ENCODE measurements at places on chromosomes 16 and 17. TPM values are rescaled to one million over a fixed set of nuclear protein-coding genes. Genes with fewer than 3 reads are reported as not detected.

DNA sequence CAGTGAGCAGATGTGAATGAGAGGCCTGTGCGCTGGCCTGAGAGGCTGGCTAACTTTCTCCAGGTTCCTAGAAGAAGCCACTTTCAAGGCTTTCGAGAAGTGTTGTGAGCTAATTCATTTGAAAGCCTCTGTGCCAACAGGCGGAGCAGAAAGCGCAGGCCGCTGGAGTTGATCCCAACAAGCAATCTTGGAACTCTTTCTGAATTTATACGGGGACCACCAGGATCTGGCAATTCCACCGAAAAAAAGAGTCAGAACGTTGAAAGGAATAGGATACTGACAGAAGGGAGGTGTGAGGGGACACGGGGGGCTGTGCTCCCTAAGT is 71.3 kb upstream of the METRNL start:
- peaks cover 7% of the 10 kb centered on the region for H3K36me3 ChIP-seq
- no peak overlapping the region for H3K4me3 ChIP-seq
- H3K4me1 ChIP-seq, result no peaks in the 10 kb centered on the region
- no peak overlapping the region for H3K27ac ChIP-seq

DNA sequence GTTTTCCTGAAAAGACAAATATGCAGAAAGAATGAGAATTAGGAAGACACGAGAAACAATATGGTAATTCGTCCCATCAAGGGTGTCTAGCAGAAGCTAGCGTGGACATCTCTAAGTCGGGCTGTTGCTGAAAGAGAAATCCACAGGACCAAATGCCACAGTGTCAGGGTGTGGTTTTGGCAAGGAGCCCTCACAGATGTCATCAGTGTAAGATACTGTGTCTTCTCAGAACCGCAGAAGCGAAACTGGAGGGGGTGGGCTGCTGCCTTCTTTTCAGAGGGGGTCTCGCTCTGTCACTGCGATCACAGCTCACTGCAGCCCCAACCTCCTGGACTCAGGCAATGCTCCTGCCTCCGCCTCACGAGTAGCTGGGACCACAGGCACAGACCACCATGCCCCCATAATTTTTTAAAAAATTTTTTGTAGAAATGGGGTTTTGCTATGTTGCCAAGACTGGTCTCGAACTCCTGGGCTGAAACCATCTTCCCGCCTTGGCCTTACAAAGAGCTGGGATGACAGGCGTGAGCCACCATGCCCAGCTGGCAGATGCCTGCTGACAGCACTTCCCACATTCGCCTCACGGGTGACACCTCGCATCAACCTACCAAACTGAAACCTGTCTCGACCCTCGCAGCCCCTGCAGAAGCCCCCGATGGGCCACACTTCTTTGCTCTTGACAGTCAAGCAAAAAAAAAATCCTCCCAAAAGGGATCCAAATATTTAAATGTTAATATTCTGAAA is 26.2 kb downstream of the TRAP1 start:
- peaks cover 10% of the 10 kb centered on the region for H3K4me1 ChIP-seq
- peaks cover 15% of the 10 kb centered on the region for H3K36me3 ChIP-seq
- no peaks in the 10 kb centered on the region for H3K27me3 ChIP-seq

Gene ZACN
- total RNA-seq, result not detected

Gene EDC4
- 128 TPM for total RNA-seq

DNA sequence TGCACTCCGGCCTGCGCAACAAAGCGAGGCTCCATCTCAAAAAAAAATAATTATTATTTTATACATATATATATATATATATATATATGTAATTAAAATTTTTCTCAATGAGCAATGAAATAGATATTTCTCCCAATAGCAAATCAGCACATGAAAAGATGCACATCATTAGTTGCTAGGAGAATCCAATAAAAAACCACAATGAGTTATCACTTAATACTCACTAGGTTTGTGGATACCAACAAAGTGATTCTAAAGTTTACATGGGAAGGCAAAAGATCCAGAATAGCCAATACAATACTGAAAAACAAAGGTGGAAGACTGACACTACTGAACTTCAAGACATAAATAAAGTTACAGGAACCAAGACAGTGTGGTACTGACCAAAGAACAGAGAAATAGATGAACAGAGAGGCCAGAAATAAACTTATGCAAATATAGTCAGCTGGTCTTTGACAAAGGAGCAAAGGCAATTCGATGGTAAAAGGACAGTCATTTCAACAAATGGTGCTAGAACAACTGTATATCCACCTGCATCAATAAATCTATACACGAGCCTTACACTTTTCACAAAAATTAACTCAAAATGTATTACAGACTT is 13.6 kb downstream of the SMG6 start:
- no peaks in the 10 kb centered on the region for H3K27me3 ChIP-seq
- H3K36me3 ChIP-seq, result peaks cover 57% of the 10 kb centered on the region
- DNase-seq, result no peak

Gene TNFAIP1
- total RNA-seq, result 21.0 TPM

- no peaks in the 10 kb centered on the region for H3K27me3 ChIP-seq
- no peaks in the 10 kb centered on the region for H3K4me1 ChIP-seq
- DNase-seq, result no peak
- H3K27ac ChIP-seq, result no peak overlapping the region
- H3K36me3 ChIP-seq, result no peaks in the 10 kb centered on the region
These were observed 1028.1 kb upstream of the EEF2KMT start for GRCh38 chr16:6125483-6126259.

DNA sequence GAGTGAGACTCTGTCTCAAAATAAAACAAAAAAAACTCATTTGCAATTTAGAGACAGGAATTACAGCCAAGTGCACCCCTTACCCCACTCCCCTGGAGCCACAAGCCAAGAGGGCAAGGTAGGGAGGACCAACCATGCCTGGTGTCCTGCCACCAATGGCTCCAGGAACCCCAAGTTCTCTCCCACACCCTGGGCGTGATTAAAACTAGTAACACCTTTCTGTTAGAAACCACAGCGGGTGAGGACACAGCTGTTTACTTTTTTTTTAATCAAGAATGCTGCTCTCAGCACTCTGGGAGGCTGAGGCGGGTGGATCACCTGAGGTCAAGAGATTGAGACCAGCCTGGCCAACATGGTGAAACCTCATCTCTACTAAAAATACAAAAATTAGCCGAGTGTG is 38.1 kb downstream of the ANKRD11 start:
- no peak overlapping the region for H3K4me3 ChIP-seq
- peaks cover 79% of the 10 kb centered on the region for H3K4me1 ChIP-seq
- no peak for DNase-seq
- peaks cover 7% of the 10 kb centered on the region for H3K36me3 ChIP-seq

GRCh38 chr16:68893710-68894705 is 50.7 kb downstream of the TANGO6 start:
- no peak overlapping the region for H3K4me3 ChIP-seq
- no peaks in the 10 kb centered on the region for H3K27me3 ChIP-seq
- H3K36me3 ChIP-seq, result no peaks in the 10 kb centered on the region

DNA sequence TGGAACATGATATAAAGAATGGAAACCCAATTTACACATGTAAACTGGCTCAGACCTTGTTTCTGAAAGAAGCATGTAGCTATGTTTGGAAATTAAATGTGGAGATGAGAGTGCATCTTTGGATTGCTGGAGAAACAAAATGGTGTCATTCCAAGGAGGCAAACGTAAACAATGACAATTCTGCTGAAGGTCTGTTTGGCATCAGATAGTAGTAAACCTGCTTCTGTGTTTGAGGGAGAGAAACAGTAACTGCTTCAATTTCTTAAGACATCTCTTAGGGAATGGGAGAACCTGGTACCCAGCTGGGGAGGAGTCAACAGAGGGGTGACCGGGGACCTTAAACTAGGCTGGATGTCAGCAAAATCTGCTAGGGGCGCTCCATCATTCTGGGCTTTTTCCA is 23.5 kb downstream of the GPRC5B start:
- no peak overlapping the region for H3K4me3 ChIP-seq
- H3K27ac ChIP-seq, result no peak overlapping the region
- no peaks in the 10 kb centered on the region for H3K36me3 ChIP-seq
- no peaks in the 10 kb centered on the region for H3K27me3 ChIP-seq
- no peaks in the 10 kb centered on the region for H3K4me1 ChIP-seq

GRCh38 chr16:31149332-31149731 is 534 bp downstream of the PRSS36 start:
- H3K36me3 ChIP-seq, result no peaks in the 10 kb centered on the region
- peak overlapping the region; percentile 22 for H3K27ac ChIP-seq

DNA sequence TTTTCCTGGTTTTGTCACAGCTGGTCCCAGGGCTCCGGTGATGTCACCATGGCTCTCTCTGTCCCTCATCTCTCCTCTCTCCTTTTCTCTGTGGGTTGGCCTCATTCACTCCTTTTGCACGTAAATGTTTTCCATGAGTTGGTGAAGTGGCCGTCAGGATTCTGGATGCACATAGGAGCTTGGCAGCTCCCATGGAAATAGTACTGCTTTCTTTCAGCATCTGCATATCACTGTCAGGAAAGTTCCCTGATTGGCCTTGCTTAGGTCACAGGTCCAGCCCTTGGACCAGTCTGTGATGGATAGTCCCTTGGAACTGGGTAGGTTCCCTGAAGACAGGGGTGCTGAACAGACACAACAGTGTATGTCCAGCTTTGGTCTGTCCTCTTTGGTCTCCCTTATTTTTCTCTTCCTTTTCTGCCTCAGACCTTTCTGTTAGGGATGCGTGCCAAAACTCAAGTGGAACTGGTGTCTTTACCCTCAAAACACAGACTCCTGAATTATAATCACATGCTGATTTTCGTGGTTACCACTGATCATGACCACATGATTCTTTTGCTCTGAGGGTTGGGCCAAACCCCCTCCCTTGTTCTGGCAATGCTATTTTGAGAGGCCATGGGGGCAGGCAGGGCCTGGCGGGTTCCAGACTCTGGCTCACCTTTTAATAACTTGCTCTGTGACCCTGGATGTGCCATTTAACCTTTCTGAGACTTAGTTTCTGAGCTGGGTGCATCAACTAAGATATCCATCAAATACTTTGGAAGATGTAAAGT is 99.0 kb downstream of the MSI2 start:
- H3K27me3 ChIP-seq, result no peaks in the 10 kb centered on the region
- H3K36me3 ChIP-seq, result peaks cover 19% of the 10 kb centered on the region

DNA sequence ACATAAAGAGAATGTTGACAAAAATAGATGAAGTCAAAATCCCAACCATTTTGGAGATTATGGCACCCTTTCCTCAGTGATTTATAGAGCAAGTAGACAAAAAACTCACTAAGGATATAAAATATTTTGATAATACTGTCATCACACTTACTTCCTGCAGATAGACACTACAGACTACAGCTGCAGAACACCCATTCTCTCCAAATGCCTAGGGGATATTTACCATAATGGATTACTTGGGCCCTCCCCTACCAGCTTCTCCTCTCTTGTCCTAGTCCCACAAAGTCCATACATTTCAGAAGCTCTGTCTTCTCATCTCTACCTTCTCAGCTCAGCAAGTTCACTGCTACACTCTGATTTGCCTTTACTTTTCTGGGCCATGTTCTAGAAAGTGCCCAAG is 37.2 kb upstream of the CCNF start:
- no peaks in the 10 kb centered on the region for H3K36me3 ChIP-seq
- H3K27me3 ChIP-seq, result peaks cover 14% of the 10 kb centered on the region
- no peak overlapping the region for H3K27ac ChIP-seq
- no peak overlapping the region for H3K4me3 ChIP-seq
- H3K4me1 ChIP-seq, result no peaks in the 10 kb centered on the region

Gene SP6
- not detected for total RNA-seq

GRCh38 chr17:44673893-44674292 is 15.7 kb downstream of the CCDC43 start:
- H3K27ac ChIP-seq, result no peak overlapping the region
- H3K36me3 ChIP-seq, result peaks cover 6% of the 10 kb centered on the region

Gene LLGL1
- total RNA-seq, result 24.7 TPM

DNA sequence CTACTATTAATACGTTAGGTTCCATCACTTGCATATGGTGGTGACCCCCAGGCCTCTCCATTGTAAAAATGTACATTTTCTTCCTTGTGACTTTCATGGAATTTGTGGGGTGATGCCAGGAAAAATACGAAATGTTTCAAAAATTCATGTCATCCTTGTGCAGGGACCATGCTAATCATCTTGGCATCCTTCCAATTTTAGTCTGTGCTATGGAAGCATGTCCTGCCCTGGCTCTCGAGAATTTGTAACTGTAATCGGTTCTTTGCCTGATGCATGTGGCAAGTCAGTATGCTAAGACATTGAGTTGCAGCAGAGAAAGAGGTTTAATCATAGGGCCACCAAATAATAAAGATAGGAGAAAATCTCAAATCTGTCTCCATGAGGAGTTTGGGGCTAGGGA is 14.3 kb upstream of the GINS3 start:
- no peak overlapping the region for H3K27ac ChIP-seq
- DNase-seq, result no peak
- H3K27me3 ChIP-seq, result peaks cover 23% of the 10 kb centered on the region

GRCh38 chr16:89956505-89957215 is 8.1 kb downstream of the DEF8 start:
- H3K27ac ChIP-seq, result no peak overlapping the region
- no peak for DNase-seq
- peaks cover 7% of the 10 kb centered on the region for H3K36me3 ChIP-seq
- no peaks in the 10 kb centered on the region for H3K4me1 ChIP-seq
- no peak overlapping the region for H3K4me3 ChIP-seq

DNA sequence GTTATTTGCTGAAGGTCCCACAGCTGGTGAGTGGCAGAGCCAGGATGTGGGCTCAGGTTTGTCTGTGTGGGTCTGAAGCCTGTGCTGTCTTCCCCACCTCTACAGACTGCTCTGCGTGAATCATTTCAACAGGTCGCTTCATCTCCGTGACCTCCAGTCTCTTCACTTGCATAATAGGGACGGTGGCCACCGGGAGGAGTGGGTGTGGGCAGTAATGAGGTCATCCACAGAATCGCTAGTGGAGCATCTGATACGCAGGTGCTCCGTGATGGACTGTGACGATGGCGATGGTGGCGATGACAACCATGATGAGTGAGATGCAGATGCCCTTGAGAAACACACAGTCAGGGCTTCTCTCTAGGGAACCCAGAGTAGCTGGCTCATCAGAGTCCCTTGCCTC is 120.2 kb downstream of the RAP1GAP2 start:
- DNase-seq, result no peak
- no peak overlapping the region for H3K4me3 ChIP-seq
- H3K27ac ChIP-seq, result peak overlapping the region; percentile 46
- H3K27me3 ChIP-seq, result no peaks in the 10 kb centered on the region

GRCh38 chr17:47989159-47989558 is 18.2 kb downstream of the CDK5RAP3 start:
- peaks cover 4% of the 10 kb centered on the region for H3K27me3 ChIP-seq
- H3K27ac ChIP-seq, result no peak overlapping the region
- H3K36me3 ChIP-seq, result peaks cover 3% of the 10 kb centered on the region
- no peak for DNase-seq

- H3K27ac ChIP-seq, result peak overlapping the region; percentile 95
- peak; percentile 58 for DNase-seq
- H3K4me3 ChIP-seq, result peak overlapping the region; percentile 60
- H3K4me1 ChIP-seq, result peaks cover 48% of the 10 kb centered on the region
- peaks cover 9% of the 10 kb centered on the region for H3K36me3 ChIP-seq
These were observed 14.7 kb upstream of the KLHDC4 start for GRCh38 chr16:87780385-87780989.

- no peaks in the 10 kb centered on the region for H3K36me3 ChIP-seq
- H3K27me3 ChIP-seq, result no peaks in the 10 kb centered on the region
- no peak overlapping the region for H3K4me3 ChIP-seq
These were observed 28.3 kb upstream of the SLC38A10 start for GRCh38 chr17:81323411-81323868.

Gene C16orf46
- total RNA-seq, result not detected

Gene CASKIN1
- total RNA-seq, result 0.19 TPM
